HepG2 (cell line): ENCODE measurements at places on chromosomes 5 and 9. TPM values are rescaled to one million over a fixed set of nuclear protein-coding genes. Genes with fewer than 3 reads are reported as not detected.

- no peak for DNase-seq
- H3K27ac ChIP-seq: no peak overlapping the region
- H3K27me3 ChIP-seq: no peaks in the 10 kb centered on the region
Measured at GRCh38 chr9:96513622-96514021, 63.7 kb downstream of the HABP4 start.

GRCh38 chr9:71638627-71639026 is 129.7 kb downstream of the CEMIP2 start:
- H3K4me3 ChIP-seq: no peak overlapping the region
- no peaks in the 10 kb centered on the region for H3K36me3 ChIP-seq
- no peaks in the 10 kb centered on the region for H3K27me3 ChIP-seq
- H3K27ac ChIP-seq: no peak overlapping the region
- no peak for DNase-seq

DNA sequence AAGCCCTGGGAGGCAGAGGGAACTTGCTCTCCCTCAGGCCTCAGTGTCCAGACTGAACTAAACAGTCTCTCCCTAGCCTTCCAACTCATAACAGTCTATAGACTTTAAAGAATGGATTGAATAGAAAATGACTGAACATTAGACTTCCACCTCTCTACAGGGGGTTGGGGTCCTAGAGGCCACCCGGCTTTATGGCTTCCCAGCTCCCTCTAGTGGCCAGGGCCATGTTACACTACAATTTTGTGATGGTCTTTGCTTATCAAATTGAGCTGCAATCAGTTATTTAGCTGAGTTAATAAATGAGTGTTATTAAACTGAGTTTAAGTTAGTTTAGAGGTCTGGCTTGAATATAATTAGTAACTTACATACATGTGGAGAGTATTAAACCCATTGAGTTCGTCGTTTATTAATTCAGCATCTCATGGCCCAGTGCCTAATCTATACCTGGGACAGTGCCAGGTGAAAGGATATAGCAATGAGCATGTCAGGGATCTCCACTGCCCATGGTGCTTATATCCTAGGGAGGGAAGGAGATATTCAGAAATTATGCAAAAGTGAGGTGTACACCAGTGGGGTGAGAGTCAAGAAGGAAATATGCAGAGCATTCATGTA is 105.2 kb downstream of the SH3TC2 start:
- H3K27ac ChIP-seq: no peak overlapping the region
- H3K4me3 ChIP-seq: no peak overlapping the region
- no peaks in the 10 kb centered on the region for H3K27me3 ChIP-seq
- no peaks in the 10 kb centered on the region for H3K4me1 ChIP-seq
- no peaks in the 10 kb centered on the region for H3K36me3 ChIP-seq
- peak; percentile 14 for DNase-seq

The TRIM7 gene
- total RNA-seq: not detected in 2 replicates

DNA sequence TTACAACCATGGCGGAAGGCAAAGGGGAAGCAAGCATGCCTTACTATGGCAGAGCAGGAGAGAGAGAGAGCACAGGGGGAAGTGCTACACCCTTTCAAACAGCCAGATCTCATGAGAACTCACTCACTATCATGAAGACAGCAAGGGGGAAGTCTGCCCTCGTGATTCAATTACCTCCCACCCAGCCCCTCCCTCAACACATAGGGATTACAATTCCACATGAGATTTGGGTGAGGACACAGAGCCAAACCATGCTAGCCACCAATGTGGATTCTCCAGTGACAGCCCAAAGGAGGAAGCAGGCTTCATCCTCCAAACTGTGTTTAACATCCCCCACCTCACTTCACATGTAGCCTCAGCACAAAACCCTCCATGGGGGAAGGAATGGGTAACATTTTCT is 563.7 kb downstream of the CDK5RAP2 start:
- no peaks in the 10 kb centered on the region for H3K36me3 ChIP-seq
- H3K27me3 ChIP-seq: peaks cover 2% of the 10 kb centered on the region
- H3K4me3 ChIP-seq: no peak overlapping the region
- DNase-seq: no peak
- no peak overlapping the region for H3K27ac ChIP-seq

- peaks cover 4% of the 10 kb centered on the region; the same call in 1 of the 2 replicates for H3K27me3 ChIP-seq
- DNase-seq: no peak
- H3K4me3 ChIP-seq: peak overlapping the region; percentile 52
- H3K36me3 ChIP-seq: no peaks in the 10 kb centered on the region
Measured at GRCh38 chr9:79570448-79571308, 1.1 kb upstream of the TLE4 start.

GRCh38 chr5:130277002-130277401 is 372.7 kb downstream of the CHSY3 start:
- H3K27ac ChIP-seq: no peak overlapping the region
- no peak overlapping the region for H3K4me3 ChIP-seq
- no peaks in the 10 kb centered on the region for H3K36me3 ChIP-seq
- H3K27me3 ChIP-seq: no peaks in the 10 kb centered on the region

GRCh38 chr9:95441081-95441480 is 75.7 kb downstream of the PTCH1 start:
- peaks cover 5% of the 10 kb centered on the region; the same call in 1 of the 2 replicates for H3K36me3 ChIP-seq
- DNase-seq: no peak
- H3K4me3 ChIP-seq: no peak overlapping the region
- H3K27ac ChIP-seq: no peak overlapping the region
- no peaks in the 10 kb centered on the region for H3K27me3 ChIP-seq

The ESM1 gene
- total RNA-seq: not detected in 2 replicates

DNA sequence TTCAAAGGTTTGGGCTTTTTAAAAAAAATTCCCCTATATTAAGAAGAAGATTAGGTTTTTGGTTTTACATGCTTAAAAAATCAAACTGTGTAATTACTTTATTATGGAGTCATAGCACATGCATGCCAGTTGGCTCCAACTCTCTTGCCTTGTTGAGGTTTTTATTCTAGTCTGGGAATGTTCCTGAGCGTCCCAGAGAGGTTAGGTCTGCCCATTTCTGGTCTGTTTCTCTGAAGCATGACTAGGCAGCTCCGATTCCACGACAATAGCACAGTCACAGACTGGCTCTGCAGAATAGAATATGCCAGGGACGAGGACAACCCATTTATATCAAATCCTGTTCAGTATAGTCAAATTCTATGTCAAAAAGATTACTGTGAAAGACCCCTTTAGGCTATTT is 217.0 kb downstream of the PCSK5 start:
- no peak overlapping the region for H3K27ac ChIP-seq
- DNase-seq: no peak
- H3K27me3 ChIP-seq: no peaks in the 10 kb centered on the region

DNA sequence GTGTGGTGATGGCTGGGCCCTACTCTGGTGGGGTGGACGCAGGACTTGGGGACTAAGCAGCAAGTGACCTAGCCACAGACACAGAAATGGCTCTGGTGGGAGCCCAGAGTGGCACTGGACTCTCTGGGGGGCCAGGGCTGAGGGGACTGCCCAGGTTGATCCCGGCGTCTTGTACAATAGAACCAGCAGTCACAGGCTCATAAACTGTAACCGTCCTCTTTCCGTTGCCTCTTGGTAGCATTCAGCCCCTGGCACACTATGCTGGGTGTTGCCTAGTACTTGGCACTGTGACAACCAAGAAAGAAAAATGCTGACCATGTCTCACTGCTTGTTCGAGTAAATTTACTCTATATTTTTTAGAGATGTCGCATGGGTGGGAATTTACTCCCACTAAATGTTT is 80.5 kb downstream of the DAB2IP start:
- H3K4me3 ChIP-seq: no peak overlapping the region
- no peak for DNase-seq
- no peaks in the 10 kb centered on the region for H3K36me3 ChIP-seq
- peaks cover 18% of the 10 kb centered on the region for H3K4me1 ChIP-seq
- H3K27ac ChIP-seq: no peak overlapping the region

The GDNF gene
- total RNA-seq: 0.20 and 0.46 TPM in 2 replicates

GRCh38 chr5:154611341-154611767 is 133.3 kb upstream of the HAND1 start:
- H3K27ac ChIP-seq: no peak overlapping the region
- no peak overlapping the region for H3K4me3 ChIP-seq
- peaks cover 12% of the 10 kb centered on the region for H3K4me1 ChIP-seq
- H3K27me3 ChIP-seq: peaks cover 1% of the 10 kb centered on the region

GRCh38 chr9:109974918-109975276 is 194.9 kb downstream of the PALM2AKAP2 start:
- no peak for DNase-seq
- H3K4me1 ChIP-seq: no peaks in the 10 kb centered on the region
- no peaks in the 10 kb centered on the region for H3K27me3 ChIP-seq
- H3K27ac ChIP-seq: no peak overlapping the region

DNA sequence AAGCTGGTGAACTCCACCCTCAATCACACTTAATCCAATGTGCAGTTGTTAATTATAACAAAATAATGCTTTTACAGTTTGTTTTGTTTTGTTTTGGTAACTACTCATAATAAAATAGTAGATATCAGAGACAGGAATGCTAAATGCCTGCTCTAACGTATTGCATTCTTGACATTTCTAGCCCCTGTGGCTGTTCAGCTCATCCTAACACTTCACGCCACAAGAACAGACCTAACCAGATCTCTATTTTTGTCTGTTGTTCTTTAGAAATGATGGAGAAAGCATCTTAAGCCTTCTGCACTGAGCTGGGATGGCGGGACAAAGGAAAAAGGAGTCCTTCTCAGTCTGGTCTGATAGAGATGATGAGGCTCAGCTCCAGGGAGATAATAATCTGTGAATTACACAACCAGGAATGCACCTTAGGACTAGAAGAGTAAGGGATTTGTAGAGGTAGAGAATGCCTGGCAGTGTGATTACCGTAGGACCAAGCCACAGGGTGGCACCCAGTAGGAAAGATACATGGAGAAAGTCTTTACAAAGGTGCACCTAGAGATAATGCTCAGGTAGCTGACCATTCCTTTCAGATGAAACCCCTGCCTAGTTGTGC is 628.8 kb downstream of the PDE4D start:
- H3K27me3 ChIP-seq: no peaks in the 10 kb centered on the region
- no peak overlapping the region for H3K4me3 ChIP-seq
- H3K27ac ChIP-seq: no peak overlapping the region
- DNase-seq: no peak
- no peaks in the 10 kb centered on the region for H3K36me3 ChIP-seq
- peaks cover 9% of the 10 kb centered on the region; the same call in 1 of the 2 replicates for H3K4me1 ChIP-seq

DNA sequence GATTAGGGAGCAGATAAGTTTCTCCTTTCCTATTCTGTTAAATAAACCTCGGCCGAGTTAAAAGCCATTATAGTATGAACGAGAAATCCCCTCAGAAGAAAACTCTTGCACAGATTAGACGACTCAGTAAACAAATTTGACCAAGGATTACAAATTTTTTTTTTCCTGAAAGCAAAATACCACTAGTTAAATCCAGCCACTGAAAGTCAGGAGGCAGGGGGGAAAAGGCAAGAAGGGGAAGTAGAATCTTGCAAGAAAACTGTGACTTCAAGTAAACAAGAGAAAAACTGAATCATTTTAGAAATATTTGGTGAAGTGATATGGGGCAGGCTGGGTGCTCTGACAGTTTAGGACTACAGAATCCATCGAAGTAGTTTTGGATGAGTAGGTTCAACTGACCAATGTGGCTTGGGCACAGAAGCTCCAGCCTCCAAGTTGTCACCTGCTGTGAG is 251.0 kb downstream of the DENND1A start:
- peaks cover 1% of the 10 kb centered on the region; the same call in 1 of the 2 replicates for H3K36me3 ChIP-seq
- H3K4me1 ChIP-seq: peaks cover 39% of the 10 kb centered on the region
- H3K27ac ChIP-seq: peak overlapping the region; percentile 66

The GABRB2 gene
- total RNA-seq: not detected in 2 replicates

DNA sequence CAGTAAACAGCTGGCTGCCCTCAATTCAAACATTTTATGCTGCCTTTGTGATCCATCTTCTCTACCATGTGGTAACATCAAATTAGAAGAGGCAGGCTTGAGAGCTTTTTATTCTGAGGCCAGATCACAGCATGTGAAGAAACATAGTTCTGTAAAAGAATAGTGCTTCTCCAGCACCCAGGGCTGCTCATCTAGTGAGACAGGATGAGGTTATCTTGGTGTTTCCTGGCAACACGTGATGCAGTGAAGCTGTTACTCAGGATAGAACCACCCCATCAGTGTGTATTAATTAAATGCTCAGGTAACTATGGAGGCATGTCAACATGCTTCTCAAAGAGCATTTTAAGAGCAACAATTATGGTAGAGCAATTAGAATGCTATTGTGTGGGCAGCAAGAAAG is 400.5 kb upstream of the ACO1 start:
- H3K27me3 ChIP-seq: no peaks in the 10 kb centered on the region
- H3K36me3 ChIP-seq: peaks cover 8% of the 10 kb centered on the region; the same call in 1 of the 3 replicates
- no peaks in the 10 kb centered on the region for H3K4me1 ChIP-seq
- DNase-seq: no peak
- no peak overlapping the region for H3K27ac ChIP-seq

The SLC45A2 gene
- 0.22 TPM in 1 of 2 replicates, not detected in the other for total RNA-seq

- H3K27ac ChIP-seq: no peak overlapping the region
- no peaks in the 10 kb centered on the region for H3K36me3 ChIP-seq
- H3K4me3 ChIP-seq: no peak overlapping the region
- H3K27me3 ChIP-seq: no peaks in the 10 kb centered on the region
- no peak for DNase-seq
- H3K4me1 ChIP-seq: no peaks in the 10 kb centered on the region
Measured at GRCh38 chr9:3768286-3768685, 242.5 kb upstream of the RFX3 start.

GRCh38 chr5:116032991-116033390 is 719 bp downstream of the ARL14EPL start:
- no peak overlapping the region for H3K4me3 ChIP-seq
- DNase-seq: no peak
- no peaks in the 10 kb centered on the region for H3K36me3 ChIP-seq
- H3K27me3 ChIP-seq: no peaks in the 10 kb centered on the region; the same call in 1 of the 2 replicates
- H3K4me1 ChIP-seq: no peaks in the 10 kb centered on the region

GRCh38 chr5:7902666-7903625 is 34.0 kb downstream of the MTRR start:
- no peaks in the 10 kb centered on the region for H3K27me3 ChIP-seq
- H3K27ac ChIP-seq: no peak overlapping the region
- H3K4me3 ChIP-seq: no peak overlapping the region

- no peaks in the 10 kb centered on the region for H3K36me3 ChIP-seq
- H3K27me3 ChIP-seq: no peaks in the 10 kb centered on the region; the same call in 1 of the 2 replicates
- DNase-seq: no peak
- no peak overlapping the region for H3K4me3 ChIP-seq
- no peaks in the 10 kb centered on the region for H3K4me1 ChIP-seq
- no peak overlapping the region for H3K27ac ChIP-seq
Measured at GRCh38 chr5:173412566-173412965, 84.4 kb upstream of the STC2 start.

DNA sequence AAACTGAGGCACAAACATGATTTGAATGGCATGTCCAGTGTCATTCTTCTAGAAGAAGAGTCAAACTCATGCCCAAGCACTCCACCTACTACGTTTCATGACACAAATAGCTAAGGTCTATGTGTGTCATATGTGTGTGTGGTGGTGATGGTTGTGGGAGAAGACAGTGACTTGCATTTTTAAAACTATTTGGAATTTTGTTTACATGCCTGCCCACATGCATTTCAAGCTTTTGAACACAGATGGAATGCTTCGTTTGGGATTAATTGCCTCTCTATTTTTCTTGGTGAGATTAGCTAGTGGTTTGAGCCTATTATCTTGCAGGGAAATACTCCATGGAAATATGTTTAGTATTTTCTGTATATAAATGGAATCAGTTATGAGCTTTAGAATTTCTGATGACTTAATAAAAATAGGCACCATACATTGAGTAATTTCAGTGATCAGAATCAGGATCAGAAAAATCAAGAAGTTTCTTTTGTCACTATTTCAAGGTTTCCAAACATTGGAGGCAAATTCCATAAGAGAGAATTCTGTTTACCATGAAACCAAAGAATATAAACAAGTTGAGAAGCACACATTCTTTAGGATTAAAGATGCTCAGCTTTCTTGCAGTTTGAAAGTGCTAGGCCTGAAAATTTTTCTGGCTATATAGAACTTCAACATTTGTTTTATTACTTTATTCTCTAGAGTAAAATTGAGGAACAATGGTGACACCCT is 260.3 kb upstream of the SEMA6A start:
- no peaks in the 10 kb centered on the region for H3K27me3 ChIP-seq
- H3K27ac ChIP-seq: no peak overlapping the region
- no peaks in the 10 kb centered on the region for H3K36me3 ChIP-seq
- H3K4me1 ChIP-seq: peaks cover 24% of the 10 kb centered on the region
